Effector CD8-positive, alpha-beta T cell (primary cell): ENCODE measurements at places on chromosomes 7 and 10.

GRCh38 chr10:104028146-104028545 lies 57.5 kb downstream of the COL17A1 start:
- no peak for DNase-seq

DNA sequence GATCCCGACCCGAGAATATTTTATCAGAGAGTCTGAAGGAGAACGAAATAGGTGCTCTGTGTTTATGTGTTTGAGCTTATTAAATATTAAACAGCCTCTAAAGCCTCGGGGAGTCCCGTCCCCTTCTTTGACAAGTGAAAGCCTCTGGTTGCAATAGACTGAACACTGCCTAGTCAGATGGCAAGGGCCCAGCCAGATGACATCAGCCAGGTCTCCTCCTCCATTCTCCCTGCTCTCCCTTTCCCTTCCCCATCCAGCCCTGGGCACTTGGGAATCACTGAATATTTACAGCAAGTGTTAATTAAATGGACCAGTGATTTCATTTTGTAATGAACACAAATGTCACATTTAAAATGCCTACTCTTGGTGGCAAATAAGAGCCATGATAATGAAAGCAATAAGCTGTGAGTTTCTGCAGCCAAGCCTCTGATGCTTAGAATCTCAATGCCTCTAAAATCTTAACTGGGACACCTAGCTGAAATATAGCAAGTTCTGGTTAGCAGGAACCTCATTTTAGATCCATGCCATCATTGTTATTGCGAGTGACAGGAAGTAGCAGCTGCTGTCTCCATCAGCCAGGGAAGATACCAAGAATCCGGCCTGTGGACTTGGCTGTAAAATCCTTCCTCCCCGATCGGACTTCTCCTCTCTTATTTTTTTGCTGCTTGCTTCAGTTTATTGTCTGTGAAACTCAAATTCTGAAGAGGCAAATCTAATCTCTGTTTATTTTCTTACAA lies 202.1 kb downstream of the PRPF18 start:
- no peak for DNase-seq

DNA sequence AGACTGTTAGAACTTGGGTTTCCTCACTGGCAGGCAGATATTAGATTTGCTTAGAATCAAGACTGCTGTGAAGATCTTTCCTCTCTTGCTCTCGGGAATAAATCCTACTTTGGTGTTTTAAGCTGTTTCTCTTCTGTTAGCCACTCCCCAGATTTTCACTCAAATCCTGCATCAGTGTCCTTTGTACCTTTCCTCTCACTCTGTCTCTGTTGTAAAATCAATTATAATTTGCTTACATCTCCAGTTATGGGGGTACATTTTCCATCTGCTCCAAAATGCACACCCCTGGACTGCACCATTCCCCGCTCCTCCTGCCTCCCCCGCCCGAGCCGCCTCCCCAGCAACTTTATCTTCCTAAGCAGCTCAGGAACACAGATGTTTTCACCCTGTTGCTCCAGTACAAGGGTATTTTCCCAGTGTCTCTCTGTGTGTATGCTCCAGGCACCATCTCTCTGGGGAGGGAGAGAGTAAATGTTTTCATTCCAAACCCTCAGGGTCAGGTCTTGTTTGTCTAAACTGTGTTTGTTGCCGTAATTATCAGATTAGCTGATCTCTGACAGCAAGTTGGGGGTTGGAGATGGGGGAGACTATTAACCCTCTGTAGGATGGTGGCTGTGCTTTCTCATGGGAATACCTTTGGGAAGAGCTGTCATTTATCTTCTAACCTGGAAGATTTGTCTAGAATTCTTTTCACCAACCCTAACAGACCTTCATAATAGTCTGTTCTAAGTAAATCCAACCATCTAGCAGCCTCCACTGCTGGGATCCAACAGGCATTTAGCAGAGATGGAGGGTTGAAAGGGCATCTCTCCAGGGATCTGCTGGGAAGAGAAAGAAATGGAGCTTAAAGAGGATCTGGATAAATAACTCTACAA lies 20.4 kb upstream of the GOT1 start:
- DNase-seq: no peak

GRCh38 chr7:136039577-136040345 lies 62.6 kb upstream of the MTPN start:
- no peak for DNase-seq

- DNase-seq: no peak
These were observed 32.2 kb downstream of the ZCCHC24 start for GRCh38 chr10:79413196-79413595.

GRCh38 chr10:119742947-119743648 lies 17.2 kb downstream of the INPP5F start:
- DNase-seq: no peak
